ENCODE measurements at places on chromosomes 2 and 18.

DNA sequence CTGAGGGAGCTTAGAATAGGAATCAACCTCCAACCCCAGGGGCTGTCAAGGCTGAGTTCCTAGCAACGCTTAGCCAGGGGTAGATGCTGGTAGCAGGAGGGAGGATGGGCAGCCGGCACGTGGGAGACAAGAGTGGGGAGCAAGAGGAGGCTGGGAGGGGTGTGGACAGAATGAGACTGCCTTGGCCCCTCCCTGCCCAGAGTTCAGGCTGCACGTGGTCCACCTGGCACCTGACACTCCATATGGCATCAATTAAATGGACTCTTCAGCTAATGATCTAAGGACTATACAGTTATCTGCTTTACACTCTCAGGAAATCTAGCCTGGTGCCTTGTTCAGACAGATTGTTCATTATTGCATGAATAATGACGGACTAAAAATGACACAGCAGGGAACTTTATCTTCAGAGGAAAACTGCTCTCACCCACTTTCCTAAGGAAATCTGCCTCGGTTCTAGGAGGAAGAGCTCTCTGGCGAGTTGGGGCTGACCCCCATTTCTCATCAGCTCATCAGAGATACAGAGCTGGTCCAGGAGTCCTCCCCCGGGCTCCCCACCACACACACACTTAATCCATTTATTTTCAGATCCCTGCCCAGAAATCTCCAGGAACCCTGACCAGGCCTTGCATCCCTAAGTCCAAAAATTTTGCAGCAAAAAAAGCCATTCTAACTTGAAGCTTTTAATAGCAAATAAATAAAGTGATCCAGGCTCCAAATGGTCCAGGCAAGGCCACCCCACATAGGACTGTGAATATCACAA lies 102.1 kb upstream of the CDC42EP3 start:
- no peak for DNase-seq

- DNase-seq, result no peak
These were observed 52.8 kb downstream of the HYCC2 start for GRCh38 chr2:201018636-201019035.

- no peak for DNase-seq
These were observed 305.4 kb downstream of the MTX2 start for GRCh38 chr2:176574484-176575236.

GRCh38 chr2:21535826-21536225 lies 412.1 kb downstream of the TDRD15 start:
- no peak for DNase-seq

GRCh38 chr2:226396541-226396940 lies 403.1 kb downstream of the IRS1 start:
- no peak for DNase-seq

GRCh38 chr2:104885119-104885782 lies 31.3 kb downstream of the POU3F3 start:
- no peak for DNase-seq

DNA sequence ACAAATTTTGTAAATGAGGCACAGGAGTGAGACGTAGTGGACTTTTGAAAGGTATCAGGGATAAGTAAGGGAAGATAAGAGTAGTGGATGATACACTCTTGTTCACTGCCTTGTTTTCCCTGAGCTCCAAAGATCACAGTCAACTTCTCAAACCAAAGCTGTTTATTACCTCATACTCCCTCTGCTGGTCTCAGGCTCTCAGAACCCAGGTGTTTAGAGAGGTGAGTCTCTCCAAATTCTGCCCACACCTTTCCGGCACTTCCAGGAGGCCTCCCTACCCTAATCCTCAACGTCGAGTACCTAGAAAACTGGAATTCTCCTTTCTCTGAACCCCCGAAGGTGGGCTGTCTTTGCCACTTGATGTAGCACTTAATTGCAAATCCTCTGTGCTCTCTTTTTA lies 621.1 kb downstream of the BCL11A start:
- no peak for DNase-seq

- DNase-seq, result no peak
These were observed 198.2 kb downstream of the CD8B2 start for GRCh38 chr2:106685180-106685897.

GRCh38 chr2:188345020-188345419 lies 53.3 kb downstream of the GULP1 start:
- DNase-seq, result no peak

DNA sequence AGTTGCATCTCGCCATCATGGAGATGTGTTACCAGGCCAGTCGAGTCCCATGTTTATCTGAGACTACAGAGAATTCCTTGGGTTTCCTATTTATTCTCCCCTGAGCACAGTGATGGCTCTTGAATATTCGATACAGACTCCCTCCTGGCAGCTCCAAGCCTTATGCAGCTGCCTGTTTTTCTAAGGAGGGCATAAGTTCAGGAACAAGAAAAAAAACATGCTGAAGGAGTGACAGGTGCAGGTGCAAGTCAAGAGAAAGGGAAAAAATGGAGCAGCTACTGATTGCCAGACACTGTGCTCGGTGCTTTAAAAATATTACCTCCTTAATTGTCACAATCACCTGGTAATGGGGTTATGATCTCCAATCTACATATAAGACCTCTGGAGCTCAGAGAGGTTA lies 177.2 kb upstream of the DPP10 start:
- no peak for DNase-seq

DNA sequence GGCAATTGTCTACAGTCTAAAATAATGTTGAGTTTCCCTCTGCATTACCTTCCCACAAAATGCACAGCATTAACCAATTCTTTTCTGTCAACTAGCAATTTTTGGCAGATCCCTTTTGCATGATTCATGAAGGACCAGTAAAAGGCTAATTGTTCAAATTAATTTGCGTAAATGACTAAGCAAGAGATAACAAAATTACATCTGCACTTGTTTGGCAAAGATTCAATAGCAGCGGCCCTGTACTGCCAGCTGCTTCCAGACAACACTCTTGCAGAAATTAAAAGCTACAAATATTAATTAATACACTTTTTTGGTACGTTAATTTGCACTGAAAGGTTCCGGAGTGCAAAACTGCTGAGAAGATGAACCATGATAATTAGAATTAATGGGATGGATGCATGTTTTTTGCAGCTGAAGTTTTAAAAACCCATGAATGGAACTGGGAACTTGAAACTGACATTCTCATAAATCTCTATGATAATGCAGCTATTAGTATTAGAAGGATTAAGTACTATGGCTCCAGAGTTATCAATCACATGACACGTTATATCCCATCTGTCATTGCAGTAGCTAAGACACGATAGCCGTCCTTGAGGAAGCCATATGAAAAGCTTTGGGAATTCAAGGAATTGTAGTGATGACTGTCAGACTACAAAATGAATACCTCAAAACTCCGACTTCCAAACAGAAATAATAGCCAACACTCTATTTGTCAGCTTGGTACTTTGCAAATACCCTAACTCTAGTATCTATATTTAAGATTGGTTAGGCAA lies 1268.3 kb upstream of the ACVR2A start:
- DNase-seq, result no peak

DNA sequence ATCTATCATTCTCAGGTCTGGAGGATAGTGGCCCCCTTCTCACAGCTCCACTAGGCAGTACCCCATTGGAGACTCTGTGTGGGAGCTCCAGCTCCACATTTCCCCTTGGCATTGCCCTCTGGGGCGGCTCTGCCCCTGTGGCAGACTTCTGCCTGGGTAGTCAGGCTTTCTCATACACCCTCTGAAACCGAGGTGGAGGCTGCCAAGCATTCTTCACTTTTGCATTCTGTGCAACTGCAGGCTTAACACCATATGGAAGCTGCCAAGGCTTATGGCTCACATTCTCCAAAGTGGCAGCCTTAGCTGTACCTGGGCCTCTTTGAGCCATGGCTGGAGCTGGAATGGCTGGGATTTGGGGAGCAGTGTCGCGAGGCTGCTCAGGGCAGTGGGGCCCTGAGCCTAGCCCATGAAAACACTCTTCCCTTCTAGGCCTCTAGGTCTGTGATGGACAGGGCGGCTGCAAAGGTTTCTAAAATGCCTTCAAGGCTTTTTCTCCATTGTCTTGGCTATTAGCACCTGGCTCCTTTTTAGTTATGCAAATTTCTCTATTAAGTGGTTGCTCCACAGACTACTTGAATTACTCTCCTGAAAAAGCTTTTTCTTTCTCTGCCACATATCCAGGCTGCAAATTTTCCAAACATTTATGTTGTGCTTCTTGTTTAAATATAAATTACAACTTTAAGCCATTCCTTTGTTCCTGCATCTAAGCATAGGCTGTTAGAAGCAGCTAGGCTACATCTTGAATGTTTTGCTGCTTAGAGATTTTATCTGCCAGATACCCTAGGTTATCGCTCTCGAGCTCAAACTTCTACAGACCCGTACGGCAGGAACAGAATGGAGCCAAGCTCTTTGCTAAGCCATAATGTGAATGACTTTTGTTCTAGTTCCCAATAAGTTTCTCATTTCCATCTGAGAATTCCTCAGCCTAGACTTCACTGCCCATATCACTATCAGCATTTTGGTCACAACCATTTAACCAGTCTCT lies 206.5 kb downstream of the CPS1 start:
- DNase-seq, result no peak

- no peak for DNase-seq
These were observed 26.2 kb downstream of the CYRIA start for GRCh38 chr2:16639431-16639830.

GRCh38 chr2:165874445-165875039 lies 79.0 kb downstream of the TTC21B start:
- no peak for DNase-seq

- peak; percentile 26 for DNase-seq
These were observed 308.1 kb upstream of the CYRIA start for GRCh38 chr2:16973586-16974286.

DNA sequence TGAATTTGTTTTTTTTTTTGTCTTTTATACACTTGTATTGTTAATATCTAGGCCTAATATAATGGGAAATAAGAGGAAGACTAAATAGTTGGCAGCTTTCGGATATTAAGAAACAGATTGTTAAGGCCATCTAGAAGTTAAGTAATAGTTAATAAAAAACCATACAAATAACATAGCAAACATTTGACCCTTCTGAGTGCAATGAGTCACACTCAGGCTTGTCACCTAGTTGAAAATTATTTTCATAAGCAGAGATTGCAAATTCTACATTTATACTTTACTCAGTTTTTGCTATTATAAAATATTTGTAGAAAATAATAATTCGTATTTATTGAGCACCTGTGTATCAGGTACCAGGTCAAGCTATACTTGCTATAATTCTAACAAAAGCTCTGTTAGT lies 2.4 kb downstream of the NUP35 start:
- DNase-seq, result no peak

Measured in HS-27A (cell line).